ENCODE measurements at places on chromosomes 3 and 15.

GRCh38 chr3:123611082-123611481 is 26.2 kb upstream of the HACD2 start:
- no peak for DNase-seq

- no peak for DNase-seq
Measured at GRCh38 chr15:86432861-86433260, 353.2 kb downstream of the AGBL1 start.

DNA sequence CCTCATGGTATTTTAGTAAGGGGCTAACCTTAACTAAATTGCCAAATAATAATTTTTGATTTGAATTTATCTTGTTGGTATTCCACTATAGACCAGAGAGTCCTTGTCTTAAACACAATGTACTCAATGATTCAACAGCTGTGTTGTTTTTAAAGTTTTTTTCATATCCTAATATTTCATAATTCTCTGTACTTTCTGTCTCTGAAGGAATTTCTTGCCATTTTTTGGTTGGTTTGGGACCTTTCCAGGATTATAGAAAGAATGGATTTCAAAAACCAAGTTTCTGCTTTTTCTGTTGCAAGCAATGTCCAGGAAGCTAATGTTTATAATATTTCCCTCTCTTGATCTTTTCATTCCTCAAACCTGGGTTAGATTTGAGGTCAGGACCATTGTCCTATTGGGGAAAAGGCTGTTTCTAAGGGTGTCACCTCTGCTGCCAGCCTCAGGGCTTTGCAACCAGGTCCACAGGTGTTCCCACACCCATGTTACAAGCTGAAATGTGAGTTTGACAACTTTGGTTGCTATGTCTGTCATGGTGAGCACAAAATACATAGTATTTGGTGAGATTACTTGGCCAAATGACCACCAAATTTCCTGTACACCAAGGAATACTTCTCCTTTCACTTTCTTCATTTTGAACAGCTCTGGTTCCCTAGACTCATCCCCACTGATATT is 363.7 kb upstream of the RGMA start:
- no peak for DNase-seq

GRCh38 chr15:63858448-63858847 is 24.7 kb upstream of the HERC1 start:
- DNase-seq = no peak

- DNase-seq = no peak
Measured at GRCh38 chr3:52502001-52502400, 6.9 kb downstream of the STAB1 start.

GRCh38 chr3:169618894-169619792 is 44.4 kb downstream of the MECOM start:
- no peak for DNase-seq

DNA sequence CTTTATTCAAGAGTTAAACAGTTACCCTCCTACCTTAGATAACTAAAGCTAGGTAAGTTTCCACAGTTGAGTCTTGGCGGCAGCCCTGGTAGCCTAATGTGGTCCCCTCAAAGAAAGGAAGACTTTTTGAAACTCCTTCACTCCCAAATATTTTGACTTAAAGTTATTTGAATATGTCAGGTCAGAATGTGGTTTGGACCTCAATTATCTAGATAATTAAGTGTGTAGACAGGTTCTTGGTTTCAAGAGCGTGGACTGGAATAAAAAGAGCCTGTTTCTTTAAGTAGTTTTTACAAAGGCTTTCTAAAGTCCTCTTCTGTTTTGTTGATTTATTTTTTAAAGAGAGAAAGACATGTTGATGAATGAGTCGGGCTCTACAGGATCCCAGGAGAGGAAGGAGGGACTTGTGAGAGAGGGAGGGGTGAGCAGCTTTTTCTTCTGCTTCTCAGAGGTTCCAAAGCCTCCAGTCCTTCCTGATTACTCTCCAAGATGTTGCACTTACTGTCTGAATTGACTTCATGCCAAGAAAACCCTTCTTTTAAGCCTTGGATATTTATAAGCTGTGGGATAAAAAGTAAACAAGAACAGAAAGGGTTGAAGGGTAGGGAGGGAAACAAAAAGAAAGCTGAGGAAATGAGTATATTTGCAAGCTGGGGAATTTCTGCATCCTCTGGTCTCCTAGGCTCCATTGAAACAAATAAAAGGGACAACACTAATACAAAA is 457.4 kb downstream of the IGSF11 start:
- DNase-seq = peak; percentile 6

- DNase-seq = no peak
Measured at GRCh38 chr3:185687271-185687878, 101.3 kb downstream of the SENP2 start.

DNA sequence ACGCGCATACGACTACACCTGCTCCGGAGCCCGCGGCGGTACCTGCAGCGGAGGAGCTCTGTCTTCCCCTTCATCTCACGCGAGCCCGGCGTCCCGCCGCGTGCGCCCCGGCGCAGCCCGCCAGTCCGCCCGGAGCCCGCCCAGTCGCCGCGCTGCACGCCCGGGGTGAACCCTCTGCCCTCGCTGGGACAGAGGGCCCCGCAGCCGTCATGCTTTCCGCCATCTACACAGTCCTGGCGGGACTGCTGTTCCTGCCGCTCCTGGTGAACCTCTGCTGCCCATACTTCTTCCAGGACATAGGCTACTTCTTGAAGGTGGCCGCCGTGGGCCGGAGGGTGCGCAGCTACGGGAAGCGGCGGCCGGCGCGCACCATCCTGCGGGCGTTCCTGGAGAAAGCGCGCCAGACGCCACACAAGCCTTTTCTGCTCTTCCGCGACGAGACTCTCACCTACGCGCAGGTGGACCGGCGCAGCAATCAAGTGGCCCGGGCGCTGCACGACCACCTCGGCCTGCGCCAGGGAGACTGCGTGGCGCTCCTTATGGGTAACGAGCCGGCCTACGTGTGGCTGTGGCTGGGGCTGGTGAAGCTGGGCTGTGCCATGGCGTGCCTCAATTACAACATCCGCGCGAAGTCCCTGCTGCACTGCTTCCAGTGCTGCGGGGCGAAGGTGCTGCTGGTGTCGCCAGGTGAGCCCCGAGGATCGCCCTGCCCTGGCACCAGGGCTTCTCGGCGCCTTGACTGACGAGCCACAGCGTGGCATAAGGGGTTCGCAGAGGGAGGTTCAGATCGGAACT is 420 bp downstream of the SLC27A2 start:
- peak; percentile 38 for DNase-seq
